ENCODE measurements at places on chromosomes 13 and 19. TPM values are rescaled to one million over a fixed set of nuclear protein-coding genes. Genes with fewer than 3 reads are reported as not detected.

Gene ELSPBP1
- not detected for total RNA-seq

Gene ENOX1
- total RNA-seq: 7.7 TPM

Gene VAV1
- total RNA-seq: 15.4 TPM

Gene PRR12
- 32.4 TPM for total RNA-seq

Gene ACER1
- total RNA-seq: not detected

Gene ZNF418
- total RNA-seq: 7.0 TPM

Gene PODNL1
- total RNA-seq: 6.4 TPM

Gene KCNK6
- total RNA-seq: 9.5 TPM

Gene CDX2
- not detected for total RNA-seq

Gene CACNG7
- total RNA-seq: not detected

Gene SMIM44
- not detected for total RNA-seq

- peak; percentile 31 for DNase-seq
- H3K36me3 ChIP-seq: no peaks in the 10 kb centered on the region
- H3K4me1 ChIP-seq: no peaks in the 10 kb centered on the region
- no peaks in the 10 kb centered on the region for H3K27me3 ChIP-seq
- no peak overlapping the region for H3K27ac ChIP-seq
Observed at GRCh38 chr13:56907766-56908165, 233.0 kb upstream of the PRR20A start.

GRCh38 chr19:46863818-46864629, 3.2 kb downstream of the ARHGAP35 start:
- H3K4me3 ChIP-seq: no peak overlapping the region
- peaks cover 45% of the 10 kb centered on the region for H3K4me1 ChIP-seq
- H3K27ac ChIP-seq: peak overlapping the region; percentile 47

DNA sequence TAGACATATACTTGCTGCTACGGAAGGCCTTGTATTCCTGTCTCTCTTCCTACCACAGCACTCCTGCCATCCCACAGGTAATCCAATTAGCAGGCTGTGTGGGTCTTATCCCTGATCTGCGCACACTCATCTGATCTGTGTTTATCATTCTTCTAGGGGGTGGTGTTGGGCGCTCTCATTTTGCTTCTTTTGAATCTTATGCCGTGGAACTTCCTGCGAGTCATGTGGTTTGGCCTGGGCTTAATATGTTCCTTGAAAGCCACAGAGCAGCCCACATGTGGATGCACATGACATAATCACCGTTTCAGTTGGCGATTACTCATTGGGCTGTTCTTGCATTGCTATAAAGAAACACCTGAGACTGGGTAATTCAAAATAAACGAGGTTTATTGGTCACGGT, 7.5 kb downstream of the RASA3 start:
- peaks cover 12% of the 10 kb centered on the region for H3K4me1 ChIP-seq
- H3K4me3 ChIP-seq: no peak overlapping the region
- no peak for DNase-seq
- H3K27ac ChIP-seq: no peak overlapping the region

DNA sequence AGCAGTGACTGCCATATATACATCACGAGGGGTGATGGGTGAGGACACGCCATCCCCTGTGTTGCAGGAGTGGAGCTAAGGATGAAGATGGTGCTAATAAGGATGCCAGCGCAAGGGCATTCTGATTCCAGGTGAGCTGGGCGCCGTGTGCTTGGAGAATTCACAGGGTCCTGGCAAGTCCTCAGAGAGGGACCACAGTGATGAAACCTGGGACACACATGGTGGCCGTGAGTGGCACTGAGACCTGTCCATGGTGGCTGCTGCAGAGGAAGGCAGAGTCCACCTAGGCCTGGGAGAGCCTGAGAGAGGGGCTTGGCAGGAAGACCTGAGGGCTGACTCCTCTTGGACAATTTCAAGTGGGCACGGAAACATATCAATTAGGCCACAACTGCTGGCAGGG, 65.2 kb downstream of the RFX2 start:
- H3K27me3 ChIP-seq: no peaks in the 10 kb centered on the region
- no peak overlapping the region for H3K4me3 ChIP-seq
- H3K4me1 ChIP-seq: peaks cover 2% of the 10 kb centered on the region
- no peak for DNase-seq

GRCh38 chr19:45037393-45038169, 1.3 kb upstream of the CLASRP start:
- H3K36me3 ChIP-seq: no peaks in the 10 kb centered on the region
- H3K27me3 ChIP-seq: no peaks in the 10 kb centered on the region
- DNase-seq: no peak
- peaks cover 10% of the 10 kb centered on the region for H3K4me1 ChIP-seq

- no peaks in the 10 kb centered on the region for H3K27me3 ChIP-seq
- DNase-seq: no peak
- peaks cover 5% of the 10 kb centered on the region for H3K4me1 ChIP-seq
- no peaks in the 10 kb centered on the region for H3K36me3 ChIP-seq
- H3K27ac ChIP-seq: no peak overlapping the region
Observed at GRCh38 chr13:46519182-46519581, 33.8 kb upstream of the LRCH1 start.

GRCh38 chr19:3479834-3480215, 500 bp downstream of the SMIM24 start:
- no peaks in the 10 kb centered on the region for H3K36me3 ChIP-seq
- H3K4me1 ChIP-seq: no peaks in the 10 kb centered on the region
- H3K27ac ChIP-seq: no peak overlapping the region
- H3K27me3 ChIP-seq: peaks cover 13% of the 10 kb centered on the region

GRCh38 chr19:35963514-35963913, 27.3 kb downstream of the LRFN3 start:
- no peak overlapping the region for H3K27ac ChIP-seq
- peak; percentile 74 for DNase-seq
- H3K4me1 ChIP-seq: no peaks in the 10 kb centered on the region

DNA sequence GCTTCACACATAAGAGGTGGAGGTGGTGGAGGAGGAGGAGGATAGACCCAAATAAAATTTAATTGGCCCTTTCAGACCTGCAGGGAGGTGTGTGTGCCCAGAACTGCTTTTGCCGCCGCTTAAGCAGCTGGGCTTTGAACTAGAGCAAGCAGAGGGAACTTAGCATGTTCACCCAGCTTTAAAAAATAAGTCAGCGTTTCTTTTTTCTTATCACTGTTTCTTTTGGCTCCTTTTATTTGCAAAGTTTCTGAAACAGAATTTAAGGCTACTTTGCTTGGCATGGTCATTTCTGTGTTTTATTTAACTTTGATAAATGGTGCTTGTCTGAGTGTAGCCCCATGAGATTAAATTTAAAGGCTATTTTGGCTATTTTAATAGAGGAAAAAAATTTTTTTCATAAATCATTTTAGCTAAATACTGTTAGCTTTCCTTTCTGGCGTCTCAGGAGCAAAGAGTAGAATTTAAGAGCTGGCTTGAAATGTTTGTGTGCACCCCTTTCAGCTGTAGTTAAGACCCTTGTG, 43.3 kb upstream of the RNF113B start:
- no peaks in the 10 kb centered on the region for H3K27me3 ChIP-seq
- H3K4me1 ChIP-seq: peaks cover 35% of the 10 kb centered on the region
- H3K4me3 ChIP-seq: no peak overlapping the region
- no peaks in the 10 kb centered on the region for H3K36me3 ChIP-seq
- H3K27ac ChIP-seq: no peak overlapping the region

- no peak overlapping the region for H3K27ac ChIP-seq
- H3K27me3 ChIP-seq: no peaks in the 10 kb centered on the region
- no peak overlapping the region for H3K4me3 ChIP-seq
- H3K4me1 ChIP-seq: no peaks in the 10 kb centered on the region
- peaks cover 10% of the 10 kb centered on the region for H3K36me3 ChIP-seq
Observed at GRCh38 chr19:5204212-5204611, 136.4 kb downstream of the PTPRS start.

DNA sequence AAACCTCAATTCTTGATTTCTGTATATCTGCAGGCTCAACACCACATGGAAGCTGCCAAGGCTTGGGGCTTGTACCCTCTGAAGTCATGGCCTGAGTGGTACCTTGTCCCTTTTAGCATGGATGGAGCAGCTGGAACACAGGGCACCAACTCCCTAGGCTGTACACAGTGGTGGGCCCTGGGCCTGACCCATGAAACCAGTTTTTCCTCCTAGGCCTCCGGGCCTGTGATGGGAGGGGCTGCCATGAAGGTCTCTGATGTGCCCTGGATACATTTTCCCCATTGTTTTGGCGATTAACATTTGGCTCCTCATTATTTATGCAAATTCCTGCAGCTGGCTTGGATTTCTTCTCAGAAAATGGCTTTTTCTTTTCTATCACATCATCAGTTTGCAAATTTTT, 131.6 kb downstream of the NDFIP2 start:
- no peaks in the 10 kb centered on the region for H3K4me1 ChIP-seq
- DNase-seq: no peak
- no peaks in the 10 kb centered on the region for H3K36me3 ChIP-seq
- H3K27me3 ChIP-seq: no peaks in the 10 kb centered on the region

DNA sequence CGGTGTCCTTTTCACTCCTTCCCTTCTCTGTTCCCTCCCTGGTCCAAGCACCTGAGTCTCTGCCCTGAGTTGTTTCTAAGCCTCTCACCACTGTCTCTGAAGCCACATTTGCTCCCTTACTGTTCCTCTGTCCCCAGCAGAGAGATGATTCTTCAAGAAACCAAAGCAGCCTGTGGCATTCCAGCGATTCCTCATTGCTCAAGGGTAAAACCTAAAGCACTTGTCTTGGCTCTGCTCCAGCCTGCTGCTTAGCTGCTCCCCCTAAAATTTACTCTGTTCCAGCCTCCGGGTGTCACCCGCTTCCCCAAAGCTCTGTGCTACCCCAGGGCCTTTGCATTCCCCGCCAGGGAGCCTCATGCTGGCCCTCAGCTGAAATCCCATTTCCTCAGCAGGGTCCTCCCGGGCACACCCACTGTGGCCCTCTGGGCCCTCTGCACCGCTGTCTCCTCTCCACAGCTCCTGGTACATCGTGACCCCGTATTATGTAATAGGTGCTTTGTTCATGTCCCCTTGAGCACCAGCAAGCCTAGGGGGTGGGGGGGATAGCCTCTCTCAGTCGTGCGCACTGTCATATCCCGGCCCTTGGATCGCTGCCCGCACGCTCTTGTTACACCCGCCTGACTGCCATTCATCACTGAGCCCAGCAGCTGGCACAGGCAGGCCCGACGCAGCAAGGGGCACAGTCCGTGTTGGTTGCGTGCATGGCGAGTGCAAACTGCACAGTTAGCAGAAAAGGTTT, 15.8 kb downstream of the TECR start:
- H3K27me3 ChIP-seq: no peaks in the 10 kb centered on the region
- no peak for DNase-seq
- no peak overlapping the region for H3K27ac ChIP-seq
- no peak overlapping the region for H3K4me3 ChIP-seq

DNA sequence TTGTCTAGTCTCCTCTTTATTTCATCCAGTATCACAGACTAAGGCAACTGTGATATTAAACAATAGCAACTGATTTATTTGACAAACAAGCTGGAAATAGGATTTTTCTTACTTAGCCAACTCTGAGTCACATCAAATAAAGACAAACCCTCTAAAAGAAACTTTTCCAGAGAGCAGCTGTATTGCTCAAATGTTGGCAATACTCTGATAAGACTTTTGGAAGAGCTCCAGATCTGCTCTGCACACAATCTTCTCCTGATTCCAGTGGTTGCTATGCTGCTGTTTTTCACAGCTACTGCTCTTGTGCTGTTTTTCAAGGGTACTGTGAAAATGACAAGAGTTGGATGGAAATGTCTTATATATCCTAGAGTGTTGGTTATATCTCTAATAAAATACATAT, 1479.2 kb downstream of the SLITRK5 start:
- H3K36me3 ChIP-seq: no peaks in the 10 kb centered on the region
- no peak overlapping the region for H3K4me3 ChIP-seq
- peak; percentile 86 for DNase-seq
- H3K27me3 ChIP-seq: no peaks in the 10 kb centered on the region

- no peak overlapping the region for H3K27ac ChIP-seq
- H3K4me3 ChIP-seq: no peak overlapping the region
- no peaks in the 10 kb centered on the region for H3K27me3 ChIP-seq
- no peaks in the 10 kb centered on the region for H3K4me1 ChIP-seq
Observed at GRCh38 chr13:102793611-102794355, 5.0 kb downstream of the POGLUT2 start.

DNA sequence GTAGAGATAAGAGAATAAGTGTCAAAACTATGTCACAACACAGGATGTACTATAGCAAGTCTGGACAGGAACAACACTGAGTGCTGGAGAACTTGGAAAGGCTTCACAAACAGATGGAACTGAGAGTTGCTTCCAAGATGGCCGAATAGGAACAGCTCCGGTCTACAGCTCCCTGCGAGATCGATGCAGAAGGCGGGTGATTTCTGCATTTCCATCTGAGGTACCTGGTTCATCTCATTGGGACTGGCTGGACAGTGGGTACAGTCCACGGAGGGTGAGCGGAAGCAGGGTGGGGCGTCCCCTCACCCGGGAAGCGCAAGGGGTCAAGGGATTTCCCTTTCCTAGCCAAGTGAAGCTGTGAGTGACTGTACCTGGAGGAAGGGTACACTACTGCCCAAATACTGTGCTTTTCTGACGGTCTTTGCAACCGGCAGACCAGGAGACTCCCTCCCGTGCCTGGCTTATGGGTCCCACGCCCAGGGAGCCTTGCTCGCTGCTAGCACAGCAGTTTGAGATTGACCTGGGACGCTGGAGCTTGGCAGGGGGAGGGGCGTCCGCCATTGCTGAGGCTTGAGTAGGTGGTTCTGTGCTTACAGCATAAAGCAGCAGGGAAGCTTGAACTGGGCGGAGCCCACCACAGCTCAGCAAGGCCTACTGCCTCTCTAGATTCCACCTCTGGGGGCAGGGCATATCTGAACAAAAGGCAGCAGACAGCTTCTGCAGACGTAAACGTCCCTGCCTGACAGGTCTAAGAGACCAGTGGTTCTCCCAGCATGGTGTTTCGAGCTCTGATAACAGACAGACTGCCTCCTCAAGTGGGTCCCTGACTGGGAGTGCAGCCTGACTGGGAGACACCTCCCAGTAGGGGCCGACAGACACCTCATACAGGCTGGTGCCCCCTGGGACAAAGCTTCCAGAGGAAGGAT, 46.0 kb downstream of the USP12 start:
- H3K4me1 ChIP-seq: peaks cover 2% of the 10 kb centered on the region
- no peak overlapping the region for H3K4me3 ChIP-seq
- no peak for DNase-seq
- H3K36me3 ChIP-seq: no peaks in the 10 kb centered on the region

DNA sequence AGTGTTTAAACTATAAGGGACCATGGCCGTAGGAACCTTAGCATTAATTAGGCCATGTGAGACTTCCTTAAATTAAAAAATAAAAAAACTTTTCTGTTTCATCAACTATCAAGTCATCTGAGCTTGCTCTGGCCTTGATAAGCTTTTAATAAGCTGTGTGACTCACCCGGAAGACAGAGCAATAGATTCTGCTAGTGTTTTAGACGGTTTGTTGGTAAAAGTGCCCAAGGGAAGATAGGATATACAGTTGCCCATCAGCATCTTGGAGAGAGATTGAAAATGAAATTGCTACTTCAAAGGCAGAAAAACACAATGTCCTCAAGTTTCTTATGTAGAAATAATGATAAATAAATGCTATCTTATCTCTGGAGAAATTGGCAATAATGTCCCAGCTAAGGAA, 31.2 kb upstream of the RCBTB2 start:
- H3K36me3 ChIP-seq: no peaks in the 10 kb centered on the region
- peaks cover 4% of the 10 kb centered on the region for H3K4me1 ChIP-seq
- no peak overlapping the region for H3K27ac ChIP-seq
- no peaks in the 10 kb centered on the region for H3K27me3 ChIP-seq
- no peak for DNase-seq

Data from lung (tissue), 17 donors.